ENCODE measurements at places on chromosomes 13 and 19. TPM values are rescaled to one million over a fixed set of nuclear protein-coding genes. Genes with fewer than 3 reads are reported as not detected.

- no peaks in the 10 kb centered on the region for H3K36me3 ChIP-seq
- no peaks in the 10 kb centered on the region for H3K27me3 ChIP-seq
- no peaks in the 10 kb centered on the region for H3K4me1 ChIP-seq
- no peak overlapping the region for H3K27ac ChIP-seq
These were observed 1017.4 kb downstream of the EFNB2 start for GRCh38 chr13:105518086-105518485.

Gene NCAN
- total RNA-seq = not detected

Gene GDF15
- total RNA-seq = 21.2 TPM

Gene FCER2
- total RNA-seq = 0.50 TPM
